T-helper 17 cell (primary cell): ENCODE measurements at places on chromosomes 2 and 18.

GRCh38 chr2:54274781-54275242, 18.8 kb upstream of the TSPYL6 start:
- peaks cover 2% of the 10 kb centered on the region for H3K4me1 ChIP-seq
- H3K36me3 ChIP-seq: peaks cover 2% of the 10 kb centered on the region
- no peaks in the 10 kb centered on the region for H3K27me3 ChIP-seq
- H3K4me3 ChIP-seq: no peak overlapping the region

- no peaks in the 10 kb centered on the region for H3K4me1 ChIP-seq
- no peak overlapping the region for H3K27ac ChIP-seq
- no peak for DNase-seq
- no peaks in the 10 kb centered on the region for H3K27me3 ChIP-seq
Measured at GRCh38 chr2:50766058-50766457, 265.9 kb downstream of the NRXN1 start.

- no peaks in the 10 kb centered on the region for H3K36me3 ChIP-seq
- H3K4me1 ChIP-seq: no peaks in the 10 kb centered on the region
- peaks cover 16% of the 10 kb centered on the region for H3K27me3 ChIP-seq
- no peak overlapping the region for H3K4me3 ChIP-seq
Measured at GRCh38 chr2:44135296-44135695, 33.4 kb upstream of the PPM1B start.

- H3K27ac ChIP-seq: no peak overlapping the region
- H3K27me3 ChIP-seq: no peaks in the 10 kb centered on the region
- DNase-seq: no peak
- no peaks in the 10 kb centered on the region for H3K4me1 ChIP-seq
Measured at GRCh38 chr18:8400825-8401224, 208.4 kb upstream of the RAB12 start.

DNA sequence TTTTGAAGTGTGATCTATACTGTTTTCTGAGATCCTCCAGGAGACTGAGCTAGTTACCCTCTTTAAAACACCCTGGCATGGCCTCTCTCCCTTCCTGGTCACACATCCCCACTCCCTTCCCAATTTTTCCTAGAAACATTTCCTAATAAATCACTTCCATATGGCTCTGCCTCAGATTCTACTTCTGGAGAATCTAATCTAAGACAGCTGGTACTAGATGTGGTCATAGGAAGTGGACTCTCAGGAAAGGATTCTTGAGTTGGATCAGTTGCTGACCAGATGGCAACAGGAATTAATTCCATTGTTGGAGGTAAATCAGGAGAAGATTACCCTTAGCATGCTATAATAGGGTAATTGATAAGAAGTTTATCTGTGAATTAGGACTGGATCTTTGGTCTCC, 310.5 kb downstream of the SATB2 start:
- no peak for DNase-seq
- H3K4me3 ChIP-seq: no peak overlapping the region
- H3K36me3 ChIP-seq: no peaks in the 10 kb centered on the region
- H3K4me1 ChIP-seq: no peaks in the 10 kb centered on the region
- H3K27ac ChIP-seq: no peak overlapping the region

GRCh38 chr2:204967199-204967960, 422.1 kb downstream of the PARD3B start:
- H3K4me3 ChIP-seq: peak overlapping the region; percentile 64
- H3K36me3 ChIP-seq: no peaks in the 10 kb centered on the region
- peak; percentile 11 for DNase-seq
- H3K4me1 ChIP-seq: peaks cover 29% of the 10 kb centered on the region
- peak overlapping the region; percentile 93 for H3K27ac ChIP-seq
